ENCODE measurements at places on chromosomes 13 and 19.

DNA sequence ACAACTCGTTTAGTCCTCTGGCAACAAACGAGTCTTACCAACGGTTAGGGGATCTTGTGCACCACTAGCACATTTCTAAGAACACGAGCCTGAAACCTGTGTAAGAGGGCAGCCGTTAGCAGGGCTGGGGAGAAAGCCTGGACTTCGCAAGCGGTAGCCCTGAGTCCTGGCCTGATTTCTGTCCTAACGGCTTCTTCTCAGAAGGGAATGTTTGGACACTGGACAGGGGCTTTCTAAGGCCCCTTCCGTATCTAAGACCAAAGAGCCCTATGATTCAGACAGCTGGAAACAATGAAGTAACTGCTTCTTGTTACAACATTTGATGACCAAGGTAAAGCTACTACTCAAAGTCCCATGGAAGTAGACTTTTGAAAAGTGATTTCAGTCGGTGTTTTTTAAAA is 2.2 kb downstream of the ANKRD10 start:
- no peak for DNase-seq

DNA sequence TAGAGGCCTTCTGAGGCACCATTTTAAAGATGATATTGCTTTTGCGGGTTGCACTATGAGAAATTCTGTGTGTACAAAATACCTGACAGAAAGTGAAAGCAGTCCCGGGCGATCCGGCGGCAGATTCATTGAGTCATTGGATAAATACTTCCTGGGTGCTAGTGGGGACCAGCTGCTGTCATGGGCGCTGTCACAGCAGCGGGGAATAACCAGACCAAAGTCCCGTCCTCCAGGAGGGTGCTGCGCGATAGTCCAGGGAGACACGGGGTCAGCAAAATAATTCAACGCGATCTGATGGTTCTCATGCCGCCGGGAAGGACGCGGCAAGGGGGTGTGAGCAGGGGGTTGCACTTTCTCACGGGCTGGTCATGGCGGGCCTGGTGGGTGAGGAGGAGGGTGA is 13.5 kb downstream of the ZFR2 start:
- no peak for DNase-seq

GRCh38 chr13:24192057-24192810 is 31.7 kb downstream of the SPATA13 start:
- no peak for DNase-seq

DNA sequence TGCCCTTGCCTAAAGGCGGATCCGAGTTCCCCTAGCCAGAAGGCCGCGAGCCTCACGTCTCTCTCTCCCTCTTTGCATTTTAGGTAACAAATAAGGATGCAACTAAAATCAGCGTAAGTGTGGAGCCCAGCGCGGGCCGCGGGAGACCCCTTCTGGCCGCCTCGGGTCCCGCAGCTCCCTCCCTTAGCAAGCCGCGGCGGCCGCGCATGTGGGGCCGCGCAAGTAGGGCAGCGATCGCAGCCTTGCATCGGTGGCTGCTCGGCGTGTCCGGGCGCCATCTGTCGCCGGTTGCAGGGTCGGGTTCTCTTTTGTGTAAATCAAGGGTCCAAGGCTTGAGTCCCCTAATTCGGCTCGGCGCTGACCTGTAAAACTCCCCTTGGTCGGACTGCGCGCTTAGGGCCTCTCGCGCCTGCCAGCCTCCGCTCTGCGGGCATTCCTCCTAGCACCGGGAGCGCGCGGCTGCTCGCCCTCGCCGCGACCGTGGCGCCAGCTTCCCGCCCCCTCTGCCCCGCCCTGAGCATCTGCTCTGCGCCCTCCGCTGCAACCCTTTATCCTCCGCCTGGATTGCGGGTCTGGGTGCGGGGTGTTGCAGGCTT is 2.7 kb downstream of the VSTM2B start:
- DNase-seq, result no peak

GRCh38 chr13:37107456-37107855 is 2.0 kb upstream of the CSNK1A1L start:
- no peak for DNase-seq

All from GOT3 (cell line).